ENCODE measurements at places on chromosomes 16 and 17. TPM values are rescaled to one million over a fixed set of nuclear protein-coding genes. Genes with fewer than 3 reads are reported as not detected.

KRT40 gene
- total RNA-seq, result not detected

C17orf67 gene
- 2.0 TPM for total RNA-seq

IL34 gene
- 1.5 TPM for total RNA-seq

OMG gene
- total RNA-seq, result 4.7 TPM

PPP1R1B gene
- 20.7 TPM for total RNA-seq

SLC26A11 gene
- 10.6 TPM for total RNA-seq

TBX6 gene
- total RNA-seq, result 0.25 TPM

KRTAP9-6 gene
- not detected for total RNA-seq

EVI2A gene
- total RNA-seq, result 3.0 TPM

KRT9 gene
- not detected for total RNA-seq

PLA2G10 gene
- total RNA-seq, result not detected

DOC2A gene
- 13.5 TPM for total RNA-seq

CLDN6 gene
- total RNA-seq, result 0.49 TPM

CCL3 gene
- total RNA-seq, result 0.74 TPM

TBC1D3L gene
- 3.9 TPM for total RNA-seq

CPNE7 gene
- 13.0 TPM for total RNA-seq

DHX38 gene
- 49.2 TPM for total RNA-seq

C1QTNF1 gene
- 0.98 TPM for total RNA-seq

FAM171A2 gene
- total RNA-seq, result 43.3 TPM

CCDC200 gene
- total RNA-seq, result not detected

MYH13 gene
- total RNA-seq, result not detected

CNTNAP1 gene
- 6.6 TPM for total RNA-seq

P2RX5 gene
- 7.9 TPM for total RNA-seq

SOX15 gene
- 0.49 TPM for total RNA-seq

APOBR gene
- 0.25 TPM for total RNA-seq

ZNF423 gene
- total RNA-seq, result 10.6 TPM

MT4 gene
- not detected for total RNA-seq

FBXW10B gene
- total RNA-seq, result under 0.01 TPM

CEP295NL gene
- 1.7 TPM for total RNA-seq

CDH13 gene
- 23.1 TPM for total RNA-seq

BICDL2 gene
- not detected for total RNA-seq

SDF2 gene
- 29.0 TPM for total RNA-seq

C17orf78 gene
- total RNA-seq, result not detected

TP53TG3 gene
- not detected for total RNA-seq

SPATA32 gene
- total RNA-seq, result not detected

MT1H gene
- not detected for total RNA-seq

NPTX1 gene
- total RNA-seq, result 6.6 TPM

ADAP2 gene
- total RNA-seq, result 3.4 TPM

KRTAP1-5 gene
- total RNA-seq, result not detected

CDC6 gene
- total RNA-seq, result 2.0 TPM

IRF8 gene
- total RNA-seq, result 1.7 TPM

NOB1 gene
- 10.3 TPM for total RNA-seq

TMEM114 gene
- not detected for total RNA-seq

KRT12 gene
- not detected for total RNA-seq

MMP15 gene
- 13.0 TPM for total RNA-seq

KRTAP4-16 gene
- total RNA-seq, result not detected

TBX4 gene
- total RNA-seq, result not detected

ADORA2B gene
- 3.9 TPM for total RNA-seq

KRT27 gene
- total RNA-seq, result 0.25 TPM

BOLA2B gene
- total RNA-seq, result 11.8 TPM

TMC8 gene
- 0.49 TPM for total RNA-seq

SRCAP gene
- total RNA-seq, result 25.3 TPM

HEATR3 gene
- 22.6 TPM for total RNA-seq

PGS1 gene
- total RNA-seq, result 26.8 TPM

ARHGAP27 gene
- total RNA-seq, result 3.0 TPM
